Hematopoietic multipotent progenitor cell treated with erythropoietin and hydrocortisone succinate and interleukin-3 and kit ligand, for 8 days (in vitro differentiated cells): ENCODE measurements at places on chromosomes 3 and 15.

GRCh38 chr3:112610121-112610520 lies 30.8 kb downstream of the CCDC80 start:
- no peak for DNase-seq

GRCh38 chr15:31078471-31078870 lies 23.1 kb downstream of the TRPM1 start:
- no peak for DNase-seq

DNA sequence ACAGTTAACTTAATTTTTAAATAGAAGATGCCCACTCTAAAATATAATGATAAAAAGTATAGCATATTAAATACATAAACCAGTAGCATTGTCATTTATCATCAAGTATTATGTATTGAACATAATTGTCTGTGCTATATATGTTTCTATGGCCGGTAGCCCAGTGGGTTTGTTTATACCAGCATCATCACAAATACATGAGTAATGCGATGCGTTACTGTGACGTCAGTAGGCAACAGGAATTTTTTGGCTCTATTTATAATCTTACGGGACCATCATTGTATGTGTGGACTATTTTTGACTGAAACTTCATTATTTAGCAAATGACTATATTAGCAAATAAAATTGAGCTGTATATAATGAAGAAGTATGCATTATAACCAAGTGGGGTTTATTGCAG lies 82.1 kb downstream of the FLNB start:
- no peak for DNase-seq

- DNase-seq, result no peak
Observed at GRCh38 chr15:85750319-85751290, 44.1 kb downstream of the KLHL25 start.

DNA sequence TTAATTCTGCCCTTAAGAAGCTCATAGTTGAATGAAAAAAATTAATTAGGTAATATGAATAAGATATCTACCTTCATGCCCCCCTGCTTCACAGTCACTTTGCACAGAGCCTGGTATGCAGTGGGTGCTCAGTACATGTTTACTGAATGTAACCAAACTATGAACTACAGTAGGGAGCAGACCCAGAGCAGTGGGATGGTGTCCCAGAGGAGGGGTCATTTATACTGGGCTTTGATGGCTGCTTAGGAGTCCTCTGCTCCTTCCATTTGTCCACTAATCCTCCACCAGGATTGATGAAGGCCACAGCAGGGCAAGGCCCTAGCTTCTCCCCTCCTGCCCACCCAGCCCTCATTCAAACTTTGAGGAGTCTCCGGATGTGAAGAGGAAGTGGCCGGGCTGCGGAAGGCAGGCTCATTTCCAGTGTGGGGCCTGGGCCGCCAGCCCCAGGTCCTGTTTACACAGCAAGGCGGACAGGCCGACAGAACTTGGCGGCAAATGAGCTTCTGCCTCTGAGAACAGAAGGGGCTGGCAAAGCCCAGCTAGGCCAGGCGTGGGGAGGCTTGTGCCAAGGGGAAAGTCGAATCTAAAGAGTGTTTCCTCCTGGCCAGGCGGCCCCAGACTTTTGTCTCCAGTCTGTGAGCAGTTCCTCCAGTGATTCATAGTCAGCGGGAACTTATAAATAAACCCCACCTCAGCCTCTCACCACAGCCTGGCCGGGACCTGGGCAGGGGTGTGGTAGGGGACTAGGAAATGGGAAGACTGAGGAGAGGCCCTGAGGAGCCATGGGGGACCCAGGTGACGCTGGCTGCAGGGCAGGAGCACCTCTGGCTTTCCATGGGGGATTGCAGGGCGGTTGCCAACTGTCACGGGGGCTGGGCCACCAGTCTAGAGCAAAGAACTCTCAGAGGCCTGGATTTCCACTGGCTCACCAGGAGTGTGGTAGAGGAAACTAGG lies 51.6 kb upstream of the LCTL start:
- no peak for DNase-seq

GRCh38 chr3:36451816-36452215 lies 71.5 kb downstream of the STAC start:
- DNase-seq, result no peak

GRCh38 chr3:133038089-133038730 lies at the start of gene TMEM108:
TSS of gene TMEM108 (plus strand) at chr3:133038391.
- peak; percentile 49 for DNase-seq

GRCh38 chr15:69092159-69092558 lies 68.3 kb upstream of the GLCE start:
- DNase-seq, result peak; percentile 92

GRCh38 chr3:179832333-179832854 lies 179.6 kb downstream of the USP13 start:
- DNase-seq, result no peak

- no peak for DNase-seq
Observed at GRCh38 chr15:82040862-82041261, 5.0 kb downstream of the MEX3B start.

DNA sequence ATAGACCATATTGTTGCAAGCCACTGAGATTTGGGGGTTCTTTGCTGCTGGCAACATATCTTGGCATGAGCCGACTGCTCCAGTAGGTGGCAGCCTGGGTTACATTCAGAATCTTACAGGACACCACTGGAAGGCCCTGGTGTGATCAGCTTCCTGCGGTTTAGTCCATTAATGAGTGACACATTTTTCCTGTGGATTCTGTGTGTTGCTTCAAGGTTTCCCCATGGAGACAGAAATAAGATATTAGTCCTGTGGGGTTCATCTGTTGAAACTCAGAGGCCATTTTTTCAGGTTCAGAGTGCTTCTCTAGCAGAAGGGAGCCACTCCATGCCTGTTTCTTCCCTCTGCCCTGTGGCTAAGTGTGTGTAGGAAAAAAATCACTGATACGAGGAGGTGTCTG lies 116.2 kb downstream of the MFSD1 start:
- peak; percentile 46 for DNase-seq

DNA sequence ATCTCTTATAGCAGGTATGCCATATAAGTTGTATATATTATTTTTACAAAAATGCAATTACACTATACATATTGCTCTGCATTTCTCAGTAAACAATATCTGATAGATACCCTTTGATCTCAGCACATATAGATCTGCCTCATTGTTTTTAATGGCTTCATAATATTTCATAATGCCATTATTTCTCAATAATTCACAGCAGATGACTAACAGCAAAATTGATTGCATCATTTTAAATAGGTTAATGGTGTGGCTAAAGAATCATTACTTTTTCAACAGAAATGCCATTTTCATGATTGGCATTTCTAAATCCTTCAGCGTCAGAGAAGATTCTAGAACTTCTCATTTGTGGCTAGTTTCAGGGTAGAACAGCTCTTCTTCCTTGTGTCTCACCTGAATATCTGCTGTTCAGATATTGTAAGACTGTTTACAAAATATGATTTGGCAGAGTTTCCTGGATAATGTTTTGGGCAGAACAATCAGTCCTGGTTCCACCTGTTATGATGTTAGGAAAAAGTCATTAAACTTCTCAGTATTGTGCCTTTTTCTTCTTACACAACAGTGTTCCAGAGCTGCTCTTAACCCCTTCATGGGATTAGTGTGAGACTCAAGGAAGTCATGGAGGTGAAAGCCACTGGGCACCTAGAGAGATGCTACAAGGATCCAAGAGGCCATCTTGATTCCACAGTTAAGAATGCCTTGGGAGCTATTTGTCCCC lies 397.6 kb upstream of the THBS1 start:
- no peak for DNase-seq

DNA sequence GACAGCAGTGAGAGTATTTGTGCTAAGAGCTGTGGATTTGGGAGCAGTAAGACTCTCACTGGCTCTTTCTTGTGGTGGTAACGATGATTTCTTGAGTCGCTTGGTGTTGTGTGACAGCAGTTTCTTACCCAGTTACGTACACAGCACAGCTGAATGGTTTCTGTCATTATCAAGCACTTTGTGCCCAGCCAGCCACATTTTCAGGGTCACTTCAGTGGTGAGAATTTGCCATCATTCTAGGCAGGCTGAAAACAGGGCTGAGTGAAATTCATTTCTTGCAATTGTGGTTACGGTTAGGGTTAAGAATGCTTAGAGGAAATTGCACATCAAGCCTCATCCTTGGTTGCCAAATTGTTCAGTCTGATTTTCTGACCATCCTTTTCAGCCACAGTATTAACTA lies 130.1 kb downstream of the RYR3 start:
- peak; percentile 69 for DNase-seq

- DNase-seq, result no peak
Observed at GRCh38 chr3:133487204-133487603, 86.3 kb upstream of the CDV3 start.

- DNase-seq, result peak; percentile 19
Observed at GRCh38 chr3:138114988-138115971, at the start of gene DZIP1L. TSS of gene DZIP1L (minus strand) at chr3:138115608. CDS start at chr3:138103971, 11,637 bp downstream.

DNA sequence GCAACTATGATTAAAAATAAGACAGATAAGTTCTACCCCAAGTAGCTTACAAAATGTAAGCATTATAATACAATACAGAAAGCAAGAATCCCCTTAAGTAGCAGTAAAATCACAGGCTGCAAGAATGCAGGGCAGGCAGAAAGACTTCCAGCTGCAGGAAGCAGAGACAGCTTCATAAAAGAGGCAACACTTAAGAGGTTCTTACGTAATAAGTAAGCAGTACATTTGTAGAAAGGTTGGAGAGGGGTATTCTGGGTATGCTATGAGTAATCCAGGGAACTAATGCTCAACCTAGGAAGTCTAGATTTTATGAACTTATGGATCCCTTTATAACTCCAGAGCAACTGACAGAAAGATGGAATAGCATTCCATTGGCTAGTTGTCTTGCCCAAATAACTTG lies 151.6 kb downstream of the IL5RA start:
- DNase-seq, result no peak

DNA sequence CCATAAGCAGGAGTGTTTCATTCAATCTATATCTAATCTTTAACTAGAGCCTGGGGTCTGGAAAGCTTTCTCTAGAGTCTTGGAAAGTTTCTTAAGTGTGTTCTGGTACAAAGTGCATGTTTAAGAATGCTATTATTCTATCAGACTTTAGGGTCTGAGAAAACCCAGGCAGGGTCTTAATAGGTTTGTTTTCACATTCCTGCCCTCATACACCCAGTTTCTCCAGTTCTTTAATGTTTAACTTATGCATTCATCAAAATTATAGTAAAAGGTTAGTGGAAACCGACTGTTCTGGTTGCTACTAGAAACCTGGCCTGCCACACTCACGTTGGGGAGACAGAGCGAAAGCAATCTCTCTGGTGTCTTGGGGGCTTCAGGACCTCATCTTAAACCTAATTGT lies 102.9 kb upstream of the WDR72 start:
- no peak for DNase-seq

GRCh38 chr3:178663201-178663934 lies 127.1 kb downstream of the KCNMB2 start:
- DNase-seq, result no peak

DNA sequence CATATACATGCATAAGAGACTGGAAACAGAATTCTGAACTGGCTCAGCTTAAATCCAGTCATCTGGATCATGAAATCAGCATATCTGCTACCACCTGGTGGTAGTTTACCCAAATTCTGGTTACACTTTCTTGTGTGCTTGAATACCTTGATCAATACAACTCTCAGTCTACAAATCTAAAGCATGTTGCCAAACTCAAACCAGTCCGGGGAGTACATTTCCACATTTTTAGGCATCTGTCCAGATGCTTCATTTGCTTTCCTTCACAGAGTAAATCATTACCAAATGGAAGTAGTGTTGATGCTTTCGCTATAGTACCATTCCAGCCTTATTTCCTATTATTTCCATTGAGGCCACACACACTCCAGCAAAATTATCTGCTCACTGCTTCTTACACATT lies 126.4 kb downstream of the P2RY1 start:
- peak; percentile 69 for DNase-seq

DNA sequence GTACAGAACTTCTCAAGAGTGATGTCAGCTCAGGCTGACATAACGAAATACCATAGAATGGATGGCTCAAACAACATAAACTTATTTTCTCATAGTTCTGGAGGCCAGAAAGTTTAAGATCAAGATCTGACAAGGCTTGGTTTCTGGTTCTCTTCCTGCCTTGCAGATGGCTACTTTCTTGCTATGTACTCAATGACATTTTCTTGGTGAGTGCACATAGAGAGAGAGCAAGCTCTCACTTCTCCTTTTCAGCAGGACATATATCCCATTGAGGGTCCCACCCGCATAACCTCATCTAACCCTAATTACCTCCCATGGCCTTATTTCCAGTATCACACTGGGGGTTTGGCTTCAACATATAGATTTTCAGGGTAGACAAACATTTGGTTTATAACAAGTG lies 1072.1 kb downstream of the PLOD2 start:
- DNase-seq, result no peak

- no peak for DNase-seq
Observed at GRCh38 chr3:71785532-71786216, 726 bp upstream of the PROK2 start.

DNA sequence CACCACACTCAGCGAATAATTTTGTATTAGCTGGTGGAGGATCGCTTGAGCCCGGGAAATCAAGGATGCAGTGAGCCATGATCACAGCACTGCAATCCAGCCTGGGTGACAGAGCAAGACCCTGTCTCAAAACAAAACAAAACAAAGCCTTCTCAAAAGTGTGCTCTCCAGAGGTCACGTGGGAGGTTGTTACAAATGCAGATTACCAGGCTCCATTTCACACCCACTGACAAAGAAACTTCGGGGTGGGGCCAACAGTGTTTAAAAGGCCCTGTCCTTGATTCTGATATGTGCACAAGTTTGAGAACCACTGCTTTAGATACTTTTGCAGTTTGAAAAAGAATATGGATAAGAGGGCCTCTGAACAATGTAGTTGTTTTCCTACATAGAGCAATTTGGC lies 80.5 kb downstream of the UBE2E2 start:
- no peak for DNase-seq
